NCI-H2081 treated with DMSO at 0.1 percent for 48 hours (cell line): ENCODE measurements at places on chromosomes 11 and 22.
A peak's percentile ranks its signal among the peaks of the same experiment; 100 is the strongest.

DNA sequence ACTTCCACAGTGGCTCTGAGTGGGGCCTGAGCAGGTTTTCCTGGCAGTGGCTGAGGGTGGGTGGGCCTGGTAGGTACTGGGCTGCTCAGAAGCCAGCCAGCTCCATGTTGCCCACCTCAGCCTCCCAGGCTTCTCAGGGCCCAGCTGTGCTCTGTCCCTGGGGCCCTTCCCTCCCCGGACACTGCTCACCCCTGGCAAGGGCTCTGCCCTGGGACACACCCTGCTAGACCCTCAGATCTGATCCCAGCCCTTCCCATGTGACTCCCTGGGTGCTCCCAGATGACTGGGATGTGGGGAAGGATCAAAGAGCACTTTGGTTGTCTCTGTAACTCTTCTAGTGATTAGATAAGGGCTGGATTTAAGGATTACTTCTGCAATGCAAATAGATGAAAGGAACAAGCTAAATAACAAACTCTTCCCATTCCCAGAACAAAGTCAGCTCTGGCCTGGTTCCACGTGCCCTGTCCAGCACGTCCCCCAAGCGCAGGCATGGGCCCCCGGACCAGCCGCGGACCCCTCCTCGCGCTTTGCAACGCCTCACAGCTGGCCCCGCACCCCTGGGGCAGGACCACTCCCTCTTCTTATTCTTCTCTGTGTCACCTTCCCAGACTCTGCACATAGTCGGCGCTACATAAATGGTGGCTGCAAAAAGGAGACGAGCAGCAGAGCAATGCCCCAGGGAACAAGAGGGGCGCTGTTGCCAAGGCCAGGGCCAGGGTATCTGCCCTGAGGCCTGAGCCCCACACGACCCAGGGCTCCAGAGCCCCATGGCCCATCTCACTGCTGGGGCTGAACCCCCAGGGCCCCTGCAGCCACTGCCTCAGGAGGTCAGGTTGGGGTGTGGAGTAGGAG is 5.7 kb upstream of the KRTAP5-6 start:
- DNase-seq: no peak

GRCh38 chr11:78313898-78314297 is 103.7 kb downstream of the GAB2 start:
- no peak for DNase-seq

DNA sequence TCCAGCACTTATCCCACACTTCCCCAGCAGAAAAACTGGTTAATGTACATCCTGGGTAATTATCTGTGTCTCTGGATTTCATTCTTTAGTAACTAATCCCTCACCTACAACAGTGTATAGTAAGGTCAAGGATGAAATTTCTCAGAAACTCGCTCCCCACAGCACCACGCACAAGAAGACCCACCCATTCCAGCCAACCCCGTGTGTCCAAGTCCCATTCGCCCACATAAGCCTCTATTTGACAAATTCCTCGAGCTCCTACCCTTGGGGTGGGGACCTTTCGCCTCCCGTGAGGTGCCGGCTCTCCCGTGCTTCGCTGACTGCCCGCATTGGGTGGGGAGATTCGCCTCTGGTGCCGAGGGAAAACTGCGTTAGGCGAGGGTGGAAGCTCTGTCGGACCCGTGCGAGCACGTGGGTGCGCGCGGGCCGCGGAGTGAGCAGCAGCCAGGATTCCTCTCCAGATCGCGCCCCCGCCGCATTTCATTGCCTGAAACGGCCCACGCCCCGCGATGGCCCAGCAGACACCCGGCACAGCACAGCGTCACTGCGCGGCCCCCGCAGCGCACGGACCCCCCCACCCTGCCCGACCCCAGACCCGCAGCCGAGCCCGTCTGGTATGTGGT is 866 bp downstream of the EXPH5 start:
- DNase-seq: no peak

DNA sequence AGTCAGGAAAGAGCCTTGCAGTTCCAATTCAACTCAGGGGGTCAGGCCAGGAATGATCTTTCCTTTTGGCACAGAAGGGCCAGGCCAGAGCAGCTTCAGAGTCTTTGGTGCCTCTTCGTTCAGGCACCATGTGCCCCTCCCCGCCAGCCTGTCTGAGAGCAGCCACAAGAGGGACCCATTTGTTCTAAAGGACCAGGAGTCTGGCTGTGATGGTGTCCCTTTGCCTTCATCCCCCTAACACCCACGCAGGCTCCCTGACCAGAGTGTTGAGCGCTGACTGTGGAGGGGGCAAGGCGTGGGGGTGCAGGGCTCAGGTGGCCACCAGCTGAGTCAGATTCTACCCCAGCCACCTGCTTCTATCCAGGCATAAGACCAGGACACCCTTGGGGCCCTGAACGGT is 156.4 kb downstream of the TTC17 start:
- DNase-seq: no peak

GRCh38 chr11:68411501-68411991 is 49.0 kb upstream of the PPP6R3 start:
- DNase-seq: no peak

GRCh38 chr11:110082899-110083298 is 10.3 kb upstream of the ZC3H12C start:
- no peak for DNase-seq

GRCh38 chr11:76577226-76577920 is 93.2 kb downstream of the LRRC32 start:
- DNase-seq: no peak

DNA sequence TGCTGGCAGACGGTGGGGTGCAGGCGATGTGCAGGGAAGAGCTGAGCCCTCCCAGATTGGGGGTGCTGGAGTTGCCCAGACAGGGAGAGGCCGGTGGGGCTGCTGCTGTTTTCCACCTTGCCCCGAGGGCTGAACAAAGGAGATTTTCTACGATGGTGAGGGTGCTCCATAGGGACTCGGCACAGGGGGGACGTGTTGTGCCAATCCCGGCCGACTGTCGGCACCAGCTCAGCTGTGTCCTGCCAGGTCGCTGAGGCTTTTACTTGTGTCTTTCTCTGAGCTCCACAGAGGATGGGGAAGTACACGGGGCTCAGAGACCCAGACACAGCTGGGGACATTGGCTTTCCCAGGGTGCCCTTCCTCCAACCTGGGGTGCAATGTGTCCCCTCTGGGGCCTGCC is 816.8 kb downstream of the BRD1 start:
- DNase-seq: no peak

- DNase-seq: no peak
Measured at GRCh38 chr11:120929664-120930154, 94.2 kb upstream of the TBCEL start.

GRCh38 chr11:68282141-68282860 is 10.5 kb upstream of the C11orf24 start:
- no peak for DNase-seq

DNA sequence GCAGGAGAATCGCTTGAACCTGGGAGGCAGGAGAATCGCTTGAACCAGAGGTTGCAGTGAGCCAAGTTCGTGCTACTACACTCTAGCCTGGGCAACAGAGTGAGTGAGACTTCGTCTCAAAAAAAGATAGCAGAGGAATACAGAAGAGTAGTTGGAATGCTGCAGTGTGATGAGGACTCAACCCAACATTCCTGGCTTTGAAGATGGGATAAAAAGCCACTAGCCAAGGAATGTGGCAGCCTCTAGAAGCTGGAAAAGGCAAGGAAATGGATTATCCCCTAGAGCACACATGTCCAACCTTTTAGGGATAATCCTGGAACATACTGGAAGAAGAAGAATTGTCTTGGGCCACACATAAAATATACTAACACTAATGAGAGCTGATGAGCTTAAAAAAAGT is 13.9 kb downstream of the SLC25A17 start:
- DNase-seq: no peak

- DNase-seq: no peak
Measured at GRCh38 chr11:34175284-34176019, 70.0 kb downstream of the NAT10 start.

- DNase-seq: no peak
Measured at GRCh38 chr11:32231909-32232493, 141.1 kb downstream of the RCN1 start.

DNA sequence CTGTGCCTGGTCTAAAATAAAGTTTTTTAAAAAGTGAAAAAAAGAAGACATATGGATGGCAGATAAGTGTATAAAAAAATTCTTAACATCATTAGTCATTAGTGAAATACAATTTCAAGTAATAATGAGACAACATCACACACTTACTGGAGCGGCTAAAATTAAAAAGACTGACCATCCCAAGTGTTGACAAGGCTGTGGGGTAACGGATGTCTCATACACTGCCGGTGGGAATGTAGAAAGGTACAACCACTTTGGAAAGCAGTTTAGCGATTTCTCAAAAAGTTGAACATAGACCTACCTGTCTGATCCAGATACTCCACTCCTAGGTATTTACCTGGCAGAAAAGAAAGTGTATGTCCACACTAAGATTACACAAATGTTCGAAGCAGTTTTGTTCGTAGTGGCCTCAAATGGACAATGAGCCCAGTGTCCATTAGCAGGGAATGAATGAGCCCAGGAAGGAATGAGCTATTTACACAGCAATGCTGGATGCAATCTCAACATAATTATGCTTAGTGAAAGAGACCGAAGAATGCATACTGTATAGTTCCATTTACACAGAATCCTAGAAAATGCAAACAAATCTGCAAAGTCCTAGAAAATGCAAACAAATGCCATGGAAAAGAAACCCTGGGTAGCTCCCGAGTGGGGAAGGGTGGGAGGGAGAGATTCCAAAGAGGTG is 6.7 kb upstream of the MUC2 start:
- no peak for DNase-seq

GRCh38 chr22:49289822-49290679 is 537.6 kb downstream of the BRD1 start:
- no peak for DNase-seq

GRCh38 chr11:199782-200181 is 6.9 kb downstream of the SCGB1C1 start:
- DNase-seq: no peak

DNA sequence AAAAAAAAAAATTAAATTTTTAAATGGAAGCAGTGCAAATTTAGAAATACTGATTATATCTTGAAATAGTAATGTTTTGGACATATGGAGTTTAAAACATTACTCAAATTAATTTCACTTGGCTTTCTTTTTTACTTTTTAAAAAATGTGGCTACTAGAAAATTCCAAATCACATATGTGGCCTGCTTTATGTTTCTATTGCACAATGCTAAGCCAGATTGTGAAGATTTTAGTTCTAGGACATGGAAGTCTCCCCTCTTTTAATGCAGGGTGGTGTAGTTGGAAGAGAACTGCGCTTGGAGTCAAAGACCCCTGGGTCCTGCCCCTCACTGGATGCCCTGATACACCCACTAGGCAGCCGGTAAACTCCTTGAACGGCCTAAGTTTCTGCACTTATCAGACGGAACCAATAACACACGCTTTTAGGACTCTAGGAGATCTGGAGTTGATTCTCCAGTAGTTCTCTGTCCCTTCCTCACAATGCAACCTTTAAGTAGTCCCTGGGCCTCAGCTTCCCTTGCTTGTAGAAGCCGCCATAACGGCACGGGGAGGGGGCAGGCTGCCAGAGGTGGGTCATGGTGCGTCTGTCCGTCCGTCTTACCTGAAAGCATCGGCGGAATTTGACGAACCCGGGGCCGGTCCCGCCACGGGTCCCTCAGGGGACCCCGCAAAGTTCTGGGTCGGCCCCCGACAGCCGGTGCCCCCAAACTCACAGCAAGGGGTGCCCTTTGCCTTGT is 505 bp downstream of the FAM227A start:
- no peak for DNase-seq

- peak; percentile 100 for DNase-seq
Measured at GRCh38 chr11:93216511-93217101, 18.8 kb upstream of the SLC36A4 start.

DNA sequence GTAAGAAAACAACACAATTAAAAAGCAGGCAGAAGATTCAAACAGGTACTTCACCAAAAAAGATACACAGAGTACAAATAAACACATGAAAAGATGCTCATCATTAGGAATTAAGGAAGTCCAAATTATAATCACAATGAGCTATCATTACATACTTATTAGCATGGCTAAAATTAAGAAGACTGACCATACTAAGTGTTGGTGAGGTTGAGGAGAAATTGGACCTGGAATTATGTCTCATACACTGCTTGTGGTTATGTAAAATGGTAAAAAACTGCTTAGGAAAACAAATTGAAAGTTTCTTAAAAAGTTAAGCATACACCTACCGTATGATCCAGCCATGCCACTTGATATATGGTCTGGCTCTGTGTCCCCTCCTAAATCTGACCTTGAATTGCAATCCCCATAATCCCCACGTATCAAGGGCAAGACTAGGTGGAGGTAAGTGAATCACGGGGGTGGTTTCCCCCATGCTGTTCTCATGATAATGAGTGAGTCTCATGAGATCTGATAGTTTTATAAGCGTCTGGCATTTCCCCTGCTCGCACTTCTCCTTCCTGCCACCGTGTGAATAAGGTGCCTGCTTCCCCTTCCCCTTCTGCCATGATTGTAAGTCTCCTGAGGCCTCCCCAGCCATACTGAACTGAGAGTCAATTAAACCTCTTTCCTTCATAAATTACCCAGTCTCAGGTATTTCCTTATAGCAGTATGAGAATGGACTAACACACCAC is 4.8 kb downstream of the SAAL1 start:
- no peak for DNase-seq

- DNase-seq: no peak
Measured at GRCh38 chr11:16397390-16397789, 41.0 kb upstream of the SOX6 start.

- no peak for DNase-seq
Measured at GRCh38 chr11:20363149-20363499, 390 bp upstream of the HTATIP2 start.

DNA sequence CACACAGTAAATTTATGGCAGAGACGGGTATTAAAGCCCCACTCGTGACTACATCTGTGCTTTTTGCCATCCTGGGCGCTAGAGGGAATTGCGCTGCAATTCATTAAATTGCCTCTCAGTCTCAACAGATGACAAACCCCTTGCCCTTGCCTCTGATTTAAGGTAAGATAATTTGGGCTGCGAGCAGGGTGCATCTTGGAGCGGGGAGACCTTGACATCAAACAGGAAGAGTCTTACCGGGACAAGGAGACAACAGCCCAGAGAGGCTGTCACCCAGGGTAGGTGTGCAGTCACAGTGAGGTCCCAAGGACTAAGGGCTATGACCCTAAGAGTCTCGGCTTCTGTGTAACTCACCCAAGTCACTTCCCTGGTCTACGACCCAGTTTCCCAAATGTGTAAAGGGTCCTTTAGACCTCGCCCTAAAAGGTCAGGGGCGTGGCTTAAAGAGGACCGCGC is 449 bp upstream of the TOM1 start:
- no peak for DNase-seq
